Large intestine (tissue), 12 donors: ENCODE measurements at places on chromosomes 4 and X. TPM values are rescaled to one million over a fixed set of nuclear protein-coding genes. Genes with fewer than 3 reads are reported as not detected.

IL3RA gene
- 5.4 TPM for polyA plus RNA-seq

IL2RG gene
- 118 TPM for polyA plus RNA-seq

DOK7 gene
- polyA plus RNA-seq: 8.5 TPM

CXCL5 gene
- 0.30 TPM for polyA plus RNA-seq

CCNB3 gene
- 0.40 TPM for polyA plus RNA-seq
